Esophagus muscularis mucosa (tissue), 4 donors: ENCODE measurements at places on chromosomes 2 and 18. TPM values are rescaled to one million over a fixed set of nuclear protein-coding genes. Genes with fewer than 3 reads are reported as not detected.

Gene NFATC1
- 18.1 TPM for total RNA-seq

Gene VWC2L
- not detected for total RNA-seq

Gene TWSG1
- total RNA-seq: 88.1 TPM

Gene SCLY
- total RNA-seq: 9.8 TPM

Gene DTYMK
- 7.8 TPM for total RNA-seq

Gene DLX2
- total RNA-seq: not detected

Gene COL4A3
- total RNA-seq: 5.1 TPM

Gene NEB
- 0.23 TPM for total RNA-seq

- DNase-seq: no peak
Measured at GRCh38 chr2:66445925-66446871, 11.3 kb downstream of the MEIS1 start.

GRCh38 chr2:227855440-227855839 is 16.0 kb upstream of the DAW1 start:
- DNase-seq: no peak

GRCh38 chr2:124610866-124611265 is 585.8 kb downstream of the CNTNAP5 start:
- DNase-seq: no peak

DNA sequence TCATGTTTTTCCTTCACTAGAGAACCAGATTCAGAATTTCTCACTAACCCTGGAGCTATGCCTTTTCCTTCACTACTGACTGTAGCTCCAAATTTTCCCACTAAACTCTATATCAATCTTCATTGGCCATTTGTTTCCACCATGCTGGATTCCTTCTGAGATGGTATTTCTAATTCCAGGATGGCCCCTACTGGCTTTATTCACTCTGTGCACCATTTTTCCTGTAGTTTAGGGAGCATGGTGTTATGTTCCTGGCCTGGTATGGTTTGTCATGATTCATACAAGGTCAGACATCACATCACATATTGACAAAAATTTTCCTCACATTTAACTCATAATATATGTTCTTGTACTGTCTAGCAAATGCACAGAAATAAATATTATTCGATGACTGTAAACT is 229.2 kb upstream of the TFPI start:
- DNase-seq: no peak

- no peak for DNase-seq
Measured at GRCh38 chr2:84458551-84459017, 496 bp downstream of the SUCLG1 start.

DNA sequence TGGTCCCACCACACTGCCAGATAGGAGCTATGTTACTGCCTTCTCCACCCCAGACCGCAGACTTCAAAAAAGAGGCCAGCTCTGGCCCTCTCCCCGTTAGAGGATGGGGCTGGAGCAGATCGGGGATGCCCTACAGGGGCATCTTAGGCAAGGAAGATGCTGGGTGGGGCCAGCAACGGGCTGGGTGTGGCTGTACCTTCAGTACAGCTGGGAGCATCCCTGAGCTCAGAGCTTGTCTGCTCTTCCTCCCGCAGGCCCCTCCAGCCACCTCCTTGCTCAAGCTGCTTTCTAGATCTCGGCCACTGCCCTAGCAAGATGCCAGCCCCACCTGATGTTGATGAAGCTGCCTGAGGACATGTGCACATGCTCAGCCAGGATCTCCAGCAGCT is 9.8 kb downstream of the PTPRN start:
- no peak for DNase-seq

DNA sequence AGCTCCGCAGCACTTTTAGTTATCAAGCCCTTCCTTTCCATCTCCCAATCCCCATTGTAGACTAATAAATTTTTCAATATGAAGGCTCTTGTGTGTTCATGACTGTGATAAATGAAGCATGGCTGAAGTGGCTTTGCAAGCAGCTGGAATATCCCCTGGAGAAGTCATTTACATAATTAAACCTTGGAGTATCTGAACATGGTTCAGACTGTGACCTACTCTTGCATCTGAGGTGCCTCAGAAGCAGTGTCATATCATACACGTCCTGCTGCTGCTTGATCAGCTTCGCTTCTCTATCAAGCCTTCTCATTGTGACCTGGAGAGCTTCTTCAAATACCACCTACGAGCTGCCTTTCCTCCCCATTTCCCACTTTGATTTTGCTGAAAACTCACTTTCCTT is 48.4 kb upstream of the ZNF397 start:
- DNase-seq: no peak

GRCh38 chr2:213232649-213233437 is 51.4 kb upstream of the SPAG16 start:
- no peak for DNase-seq

- no peak for DNase-seq
Measured at GRCh38 chr2:225766431-225766830, 366.9 kb downstream of the NYAP2 start.

DNA sequence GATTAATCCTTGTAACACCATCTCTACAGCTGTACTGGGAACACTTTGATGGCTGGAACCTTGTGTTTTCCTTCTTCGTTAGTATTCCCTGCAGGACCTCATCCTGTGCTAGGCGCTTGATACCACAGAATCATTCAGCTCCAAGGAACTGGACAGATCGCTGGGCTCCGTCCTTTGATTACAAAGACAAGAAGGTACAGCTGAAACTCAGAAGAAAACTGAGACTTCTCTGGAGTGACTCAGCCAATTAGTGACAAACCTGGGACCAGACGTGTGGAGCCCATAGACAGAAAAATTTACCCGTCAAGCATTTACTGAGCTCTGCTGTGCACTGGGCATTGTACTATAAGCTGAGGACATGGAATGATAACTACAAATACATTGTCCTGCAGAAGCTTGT is 67.3 kb downstream of the NCKAP5 start:
- no peak for DNase-seq

DNA sequence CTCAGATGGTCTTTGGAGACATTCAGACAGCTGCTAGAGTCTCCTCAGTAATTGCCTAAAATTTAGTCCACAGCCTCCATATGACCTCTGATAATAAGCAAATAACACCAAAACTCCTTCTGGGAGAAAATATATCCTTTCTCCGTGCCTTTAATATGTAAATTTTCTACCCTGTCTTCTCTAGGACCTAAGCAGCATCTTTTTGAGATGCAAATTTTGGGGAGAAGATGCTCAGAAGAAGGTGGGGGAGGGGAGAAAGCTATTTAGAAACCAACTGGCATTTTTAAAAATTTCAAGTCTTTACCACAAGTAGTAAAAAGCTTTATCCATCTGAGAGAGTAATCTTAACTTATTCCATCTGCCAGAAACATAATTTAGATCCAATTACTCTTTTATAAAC is 120.4 kb upstream of the MSH6 start:
- no peak for DNase-seq

GRCh38 chr2:165776013-165776412 is 18.0 kb downstream of the GALNT3 start:
- no peak for DNase-seq

- no peak for DNase-seq
Measured at GRCh38 chr2:82507657-82508056, 1951.4 kb downstream of the SUCLG1 start.

DNA sequence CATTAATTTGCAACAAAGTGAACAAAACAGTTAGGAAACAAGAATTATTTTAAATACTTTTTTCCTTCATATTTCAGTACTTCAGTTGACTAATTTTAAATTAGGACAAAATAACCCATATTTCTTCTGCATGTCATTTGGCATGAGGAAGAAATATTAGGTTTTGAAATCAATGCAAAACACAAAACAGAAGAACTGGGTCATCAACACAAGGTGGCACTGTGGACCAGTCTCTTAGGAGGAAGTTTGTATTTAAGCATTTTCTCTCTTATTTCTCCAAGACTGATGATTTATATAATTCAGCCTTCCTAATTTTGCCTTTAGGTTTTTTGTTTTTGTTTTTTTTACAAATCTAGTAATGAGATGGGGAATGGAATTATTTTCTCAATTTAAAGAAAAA is 352.8 kb upstream of the KCNH7 start:
- no peak for DNase-seq

- DNase-seq: no peak
Measured at GRCh38 chr2:16890081-16890480, 224.4 kb upstream of the CYRIA start.

- DNase-seq: no peak
Measured at GRCh38 chr18:13660510-13660909, 65.8 kb downstream of the FAM210A start.

DNA sequence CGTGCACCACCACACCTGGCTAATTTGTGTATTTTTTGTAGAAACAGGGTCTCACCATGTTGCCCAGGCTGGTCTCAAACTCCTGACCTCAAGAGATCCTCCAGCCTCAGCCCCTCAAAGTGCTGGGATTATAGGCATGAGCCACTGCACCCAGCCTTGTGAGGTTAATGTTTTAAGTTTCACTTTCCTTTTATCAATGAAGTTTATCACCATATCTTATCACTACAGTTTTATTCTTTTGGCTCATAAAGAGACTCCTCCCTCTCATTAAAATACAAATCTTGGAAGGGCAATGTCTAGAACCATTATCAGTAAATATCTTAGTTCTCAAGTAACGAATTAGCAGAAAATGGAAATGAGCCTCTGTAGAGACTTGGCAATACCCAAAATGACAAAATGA is 173.8 kb downstream of the BCL11A start:
- DNase-seq: no peak

- no peak for DNase-seq
Measured at GRCh38 chr18:32425466-32425865, 45.2 kb downstream of the GAREM1 start.

- no peak for DNase-seq
Measured at GRCh38 chr18:54388203-54389142, 30.8 kb downstream of the C18orf54 start.

- DNase-seq: no peak
Measured at GRCh38 chr18:56997200-56997599, 149.7 kb upstream of the BOD1L2 start.

GRCh38 chr2:179521944-179522343 is 257.3 kb upstream of the SESTD1 start:
- DNase-seq: no peak

DNA sequence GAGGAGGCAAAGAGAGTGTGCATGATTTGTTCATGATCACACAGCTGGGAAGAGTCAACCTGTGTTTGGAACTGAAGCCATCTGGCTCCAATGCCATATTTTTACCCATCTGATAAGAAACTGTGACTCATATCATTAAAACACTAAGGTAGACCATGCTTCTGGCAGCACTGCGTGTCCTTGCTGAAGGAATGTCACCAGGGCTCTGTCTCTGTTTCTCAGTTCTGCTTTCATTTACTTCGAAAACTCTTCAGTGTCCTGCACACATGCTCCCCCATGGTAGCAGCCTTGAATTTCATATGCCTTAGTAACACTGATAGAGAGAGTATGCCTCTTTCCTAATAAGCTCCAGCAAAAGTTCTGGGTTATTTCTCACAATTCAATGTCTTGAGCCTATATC is 830.4 kb downstream of the DCDC2C start:
- DNase-seq: peak; percentile 47

- no peak for DNase-seq
Measured at GRCh38 chr2:63580651-63581297, 7.5 kb downstream of the WDPCP start.

- DNase-seq: no peak
Measured at GRCh38 chr2:60499651-60500265, 53.7 kb downstream of the BCL11A start.

DNA sequence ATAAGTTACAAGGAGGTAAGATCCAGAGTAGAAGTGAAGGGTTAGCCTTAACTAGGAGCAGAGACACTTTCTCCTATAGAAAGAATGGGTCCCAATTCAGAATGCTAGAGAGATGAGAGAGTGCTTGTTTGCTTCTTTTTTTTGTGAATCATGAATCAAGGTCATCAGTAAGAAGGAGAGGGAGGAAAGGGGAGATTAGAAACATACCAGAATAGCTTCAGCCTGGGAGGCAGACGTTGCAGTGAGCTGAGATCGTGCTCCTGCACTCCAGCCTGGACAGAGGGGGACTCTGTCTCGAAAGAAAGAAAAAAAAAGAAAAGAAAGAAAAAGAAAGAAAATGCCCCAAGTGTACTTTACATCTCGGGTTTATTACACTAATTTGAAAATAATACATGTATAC is 55.8 kb upstream of the SLC35F5 start:
- DNase-seq: no peak

GRCh38 chr2:190888449-190888848 is 7.8 kb downstream of the GLS start:
- DNase-seq: no peak
